ENCODE measurements at places on chromosomes 16 and 17. TPM values are rescaled to one million over a fixed set of nuclear protein-coding genes. Genes with fewer than 3 reads are reported as not detected.

DNA sequence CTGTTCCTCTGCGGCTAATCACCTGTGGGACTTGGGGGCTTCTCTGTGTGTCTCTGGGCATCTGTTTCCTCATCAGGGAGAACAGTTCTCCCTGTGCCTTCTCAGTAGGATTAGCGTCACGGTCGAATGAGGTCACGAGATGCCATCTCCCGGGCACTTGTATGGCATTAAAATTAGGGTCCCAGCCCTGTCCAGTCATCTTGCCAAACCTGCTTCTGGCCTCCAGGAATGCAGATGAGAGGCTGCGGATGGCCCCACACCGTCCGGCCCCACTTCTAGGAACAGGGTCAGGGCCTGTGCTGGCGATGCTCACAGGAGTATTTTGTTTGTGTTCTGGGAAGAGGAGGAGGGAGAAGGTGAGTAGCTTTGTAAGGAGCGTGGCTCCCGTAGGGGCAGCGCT lies 58.5 kb downstream of the OR1D5 start:
- no peak for DNase-seq
- H3K36me3 ChIP-seq = peaks cover 11% of the 10 kb centered on the region
- H3K27ac ChIP-seq = peak overlapping the region; percentile 96
- no peaks in the 10 kb centered on the region for H3K27me3 ChIP-seq

MEFV gene
- 2.2 TPM for total RNA-seq

ULK2 gene
- 18.4 TPM for total RNA-seq

TRAF7 gene
- 16.1 TPM for total RNA-seq

DNA sequence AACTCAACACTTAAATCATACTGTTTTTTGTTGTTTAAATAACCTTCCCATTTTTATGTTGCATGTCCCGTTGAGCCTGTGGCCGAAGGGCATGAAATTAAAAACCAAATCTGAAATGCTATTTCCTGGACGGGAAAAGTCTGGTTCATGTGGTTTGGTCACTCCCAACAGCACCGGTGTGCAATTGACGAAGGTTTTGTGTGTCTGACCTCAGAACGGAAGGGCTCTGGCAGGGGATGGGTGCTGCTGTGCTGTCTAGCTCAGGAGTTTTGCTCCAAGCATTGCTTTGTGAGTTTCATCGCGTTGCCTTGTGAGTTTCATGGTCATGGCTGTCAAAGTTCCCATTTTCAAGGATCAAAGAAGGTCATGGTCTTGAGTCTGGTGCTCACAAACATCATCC lies 363.3 kb downstream of the XYLT1 start:
- H3K4me1 ChIP-seq = no peaks in the 10 kb centered on the region
- H3K27me3 ChIP-seq = no peaks in the 10 kb centered on the region
- no peak overlapping the region for H3K27ac ChIP-seq
- peaks cover 15% of the 10 kb centered on the region for H3K36me3 ChIP-seq
- no peak for DNase-seq

DNA sequence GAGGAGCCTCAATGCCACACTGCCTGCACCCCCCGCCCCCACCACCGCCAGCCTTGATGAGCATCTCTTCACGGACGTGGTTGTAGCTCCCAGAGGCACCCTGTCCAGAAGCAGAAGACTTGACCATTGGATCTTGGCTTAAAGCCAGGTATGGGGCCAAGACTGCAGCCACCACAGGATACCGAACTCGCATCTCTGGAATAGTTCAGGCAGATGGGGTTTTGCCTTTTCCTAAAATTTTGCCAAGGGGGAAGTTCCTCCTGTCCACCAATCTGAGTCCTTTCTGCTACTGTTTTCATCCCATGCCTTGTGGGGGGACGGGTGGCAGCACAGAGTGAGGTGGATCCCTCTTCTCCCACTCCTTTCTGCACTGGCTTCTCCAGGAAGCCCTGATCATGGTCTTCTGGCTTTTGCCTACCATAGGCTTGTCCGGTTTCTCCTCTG lies 939 bp downstream of the CORO6 start:
- no peaks in the 10 kb centered on the region for H3K27me3 ChIP-seq
- peak overlapping the region; percentile 82 for H3K27ac ChIP-seq
- peak overlapping the region; percentile 69 for H3K4me3 ChIP-seq
- no peak for DNase-seq
- peaks cover 65% of the 10 kb centered on the region for H3K4me1 ChIP-seq
- H3K36me3 ChIP-seq = no peaks in the 10 kb centered on the region

DNA sequence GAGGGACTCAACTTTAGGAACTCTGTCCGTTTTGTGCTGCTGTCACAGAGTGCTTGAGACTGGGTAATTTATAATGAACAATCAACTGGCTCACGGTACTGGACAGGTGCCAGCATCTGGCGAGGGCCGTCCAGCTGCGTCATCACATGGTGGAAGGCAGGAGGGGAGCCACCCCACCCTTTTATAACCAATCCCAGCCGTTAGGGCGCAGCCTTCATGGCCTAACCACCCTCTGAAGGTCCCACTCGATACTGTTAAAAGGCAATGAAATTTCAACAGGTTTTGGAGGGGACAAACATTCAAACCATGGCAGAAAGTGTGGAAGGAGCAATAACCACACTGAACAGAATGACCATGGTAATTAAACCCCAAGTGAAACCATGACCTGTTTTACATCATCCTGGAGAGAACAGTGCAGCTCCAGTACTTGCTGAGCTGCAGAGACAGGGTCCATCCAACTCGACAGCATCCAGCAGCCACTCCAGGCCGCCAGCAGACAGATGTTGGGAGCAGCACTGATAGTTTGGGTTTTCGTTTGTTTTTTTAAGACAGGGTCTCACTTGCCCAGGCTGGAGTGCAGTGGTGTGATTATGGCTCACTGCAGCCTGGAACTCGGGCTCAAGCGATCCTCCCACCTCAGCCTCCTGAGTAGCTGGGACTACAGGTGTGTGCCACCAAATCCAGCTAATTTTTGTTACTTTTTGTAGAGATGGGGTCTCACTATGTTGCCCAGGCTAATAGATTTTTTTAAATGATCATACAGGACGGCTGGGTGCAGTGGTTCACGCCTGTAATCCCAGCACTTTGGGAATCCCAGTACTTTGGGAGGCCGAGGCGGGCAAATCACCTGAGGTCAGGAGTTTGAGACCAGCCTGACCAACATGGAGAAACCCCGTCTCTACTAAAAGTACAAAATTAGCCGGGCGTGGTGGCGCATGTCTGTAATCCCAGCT lies 11.0 kb downstream of the CHMP6 start:
- peak; percentile 91 for DNase-seq
- no peaks in the 10 kb centered on the region for H3K4me1 ChIP-seq
- H3K27ac ChIP-seq = no peak overlapping the region

DNA sequence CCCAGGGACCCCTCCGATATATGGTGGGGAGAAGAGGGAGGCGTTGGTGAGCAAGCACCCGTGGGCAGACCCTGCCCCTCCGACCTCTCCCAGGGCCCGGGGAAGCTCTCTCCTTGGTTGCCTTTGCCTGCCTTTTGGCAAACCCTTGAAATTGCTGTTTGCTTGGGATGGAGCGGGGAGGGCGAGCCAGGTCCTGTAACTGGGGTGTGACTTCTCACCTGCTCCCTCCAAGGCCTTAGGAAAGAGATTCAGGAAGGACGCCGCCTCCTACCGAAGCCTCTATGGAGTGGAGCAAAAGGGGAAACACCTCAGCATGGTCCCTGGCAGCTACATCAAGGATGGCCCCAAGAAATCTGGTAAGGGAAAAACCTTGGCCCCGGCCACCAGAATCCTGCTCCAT lies 4.6 kb downstream of the C16orf78 start:
- no peak overlapping the region for H3K4me3 ChIP-seq
- H3K4me1 ChIP-seq = no peaks in the 10 kb centered on the region
- H3K27ac ChIP-seq = no peak overlapping the region
- H3K36me3 ChIP-seq = no peaks in the 10 kb centered on the region
- no peaks in the 10 kb centered on the region for H3K27me3 ChIP-seq

BAHCC1 gene
- 5.8 TPM for total RNA-seq

SRSF2 gene
- 135 TPM for total RNA-seq

SLC13A2 gene
- total RNA-seq = not detected

DNA sequence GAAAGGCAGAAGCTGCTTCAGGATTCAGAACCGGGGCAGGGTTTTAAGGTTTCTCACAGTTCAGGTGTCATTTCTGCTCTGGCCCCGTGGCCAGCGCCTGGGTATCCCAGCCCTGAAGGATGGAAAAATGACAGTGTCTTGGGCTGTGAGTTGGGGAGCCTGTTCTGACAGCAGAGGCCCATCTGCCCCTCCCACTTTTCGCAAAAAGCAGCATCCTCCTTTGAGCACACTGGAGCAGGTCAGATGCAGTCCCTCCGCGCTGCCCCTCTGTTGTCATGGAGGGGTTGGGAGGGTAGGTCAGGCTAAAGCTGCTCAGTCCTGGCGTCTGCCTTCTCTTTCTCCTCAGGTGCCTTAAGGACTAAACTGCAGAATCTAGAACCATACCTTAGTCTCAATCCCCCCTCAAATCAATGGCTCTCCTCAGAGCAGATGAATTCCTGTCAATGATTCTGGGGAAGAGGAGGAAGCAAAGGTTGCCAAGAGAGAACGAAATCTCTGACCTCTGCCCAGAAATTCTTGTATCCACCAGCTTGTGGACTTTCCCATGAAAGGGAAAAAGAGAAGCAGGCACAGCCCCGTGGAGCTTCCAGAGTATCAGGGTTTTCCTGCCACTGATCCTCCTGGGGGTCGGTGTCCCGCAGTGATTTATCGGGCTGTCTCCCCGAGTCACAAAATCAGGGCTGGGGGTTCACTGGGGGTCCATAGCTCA lies 7.3 kb downstream of the NEUROD2 start:
- no peak for DNase-seq
- H3K27ac ChIP-seq = no peak overlapping the region
- no peak overlapping the region for H3K4me3 ChIP-seq
- H3K4me1 ChIP-seq = no peaks in the 10 kb centered on the region
- peaks cover 53% of the 10 kb centered on the region for H3K27me3 ChIP-seq

PDILT gene
- total RNA-seq = not detected

- no peaks in the 10 kb centered on the region for H3K4me1 ChIP-seq
- no peak overlapping the region for H3K4me3 ChIP-seq
- H3K27me3 ChIP-seq = no peaks in the 10 kb centered on the region
- no peaks in the 10 kb centered on the region for H3K36me3 ChIP-seq
- peak overlapping the region; percentile 92 for H3K27ac ChIP-seq
- DNase-seq = no peak
Measured at GRCh38 chr17:78882540-78883088, 20.4 kb downstream of the CEP295NL start.

DNA sequence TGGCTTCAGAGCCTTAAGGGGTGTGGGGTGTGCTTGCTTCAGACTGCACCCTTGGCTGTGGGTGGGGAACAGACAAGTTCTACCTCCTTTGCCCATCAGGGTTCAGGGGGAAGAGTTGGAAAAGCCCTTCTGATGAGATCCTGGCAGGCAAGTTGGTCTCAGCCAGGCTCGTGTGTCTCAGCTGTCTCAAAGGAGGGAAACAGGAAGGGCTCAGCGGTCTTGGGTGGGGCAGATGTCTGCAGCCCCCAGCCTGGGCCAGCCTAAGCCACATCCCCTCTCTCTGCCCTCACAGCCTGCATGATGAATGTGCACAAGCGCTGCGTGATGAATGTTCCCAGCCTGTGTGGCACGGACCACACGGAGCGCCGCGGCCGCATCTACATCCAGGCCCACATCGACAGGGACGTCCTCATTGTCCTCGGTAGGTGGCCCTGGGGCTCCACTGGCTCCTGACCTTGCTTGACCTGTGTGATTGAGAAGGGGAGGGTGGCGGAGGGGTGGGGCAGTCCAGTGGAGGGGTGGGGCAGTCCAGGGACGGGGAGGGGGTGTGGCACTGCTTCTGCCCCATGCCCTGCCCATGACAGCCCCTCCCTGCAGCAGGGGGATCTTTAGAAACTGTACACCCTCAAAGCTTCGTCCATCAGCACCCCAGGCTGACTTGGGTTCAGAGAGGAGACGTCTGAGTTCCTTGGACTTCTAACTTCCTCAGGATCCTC lies 199.5 kb downstream of the PRKCB start:
- no peaks in the 10 kb centered on the region for H3K27me3 ChIP-seq
- H3K36me3 ChIP-seq = no peaks in the 10 kb centered on the region
- H3K4me3 ChIP-seq = no peak overlapping the region
- no peaks in the 10 kb centered on the region for H3K4me1 ChIP-seq

DNA sequence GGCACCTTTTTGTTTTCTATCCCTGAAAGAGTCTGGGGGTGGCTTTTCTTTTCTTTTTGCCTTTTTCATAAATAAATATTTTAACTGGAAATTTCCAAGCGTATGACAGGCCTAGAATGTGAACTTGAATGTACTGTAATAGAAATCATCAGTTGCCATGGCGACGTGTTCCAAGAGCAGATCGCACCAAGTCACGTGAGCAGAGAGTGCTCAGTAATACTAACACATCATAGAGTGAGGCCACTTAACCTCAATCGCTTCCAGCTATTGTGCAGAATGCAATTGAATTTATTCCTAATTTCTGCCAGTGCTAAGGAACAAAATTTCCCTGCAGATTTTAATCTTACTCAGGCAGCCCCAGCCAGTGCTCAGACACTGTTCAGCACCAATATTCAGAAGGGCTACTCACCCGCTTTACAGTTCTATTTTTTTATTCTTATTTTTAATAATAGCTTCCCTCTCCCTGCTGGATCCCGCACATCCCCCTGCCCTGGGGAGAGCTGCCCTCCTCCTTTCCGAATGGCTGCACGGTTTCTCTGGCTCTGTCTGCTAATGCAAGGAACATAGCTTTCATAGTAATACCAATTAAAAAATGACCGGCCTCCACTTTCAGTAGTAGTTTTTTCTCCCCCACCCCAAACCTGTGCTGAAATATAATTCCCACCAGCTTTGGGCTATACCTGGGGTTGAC lies 26.2 kb upstream of the PMFBP1 start:
- no peak overlapping the region for H3K4me3 ChIP-seq
- DNase-seq = peak; percentile 65
- no peak overlapping the region for H3K27ac ChIP-seq
- H3K36me3 ChIP-seq = no peaks in the 10 kb centered on the region
- H3K27me3 ChIP-seq = no peaks in the 10 kb centered on the region

- H3K27ac ChIP-seq = no peak overlapping the region
- H3K36me3 ChIP-seq = no peaks in the 10 kb centered on the region
- no peak for DNase-seq
- H3K27me3 ChIP-seq = peaks cover 14% of the 10 kb centered on the region
Measured at GRCh38 chr17:13601322-13601775, 380 bp downstream of the HS3ST3A1 start.

- peaks cover 9% of the 10 kb centered on the region for H3K36me3 ChIP-seq
- no peak for DNase-seq
- H3K27me3 ChIP-seq = no peaks in the 10 kb centered on the region
- no peak overlapping the region for H3K4me3 ChIP-seq
- peak overlapping the region; percentile 78 for H3K27ac ChIP-seq
Measured at GRCh38 chr17:75475851-75476250, 19.4 kb downstream of the TMEM94 start.

FOXC2 gene
- total RNA-seq = 2.6 TPM

DNA sequence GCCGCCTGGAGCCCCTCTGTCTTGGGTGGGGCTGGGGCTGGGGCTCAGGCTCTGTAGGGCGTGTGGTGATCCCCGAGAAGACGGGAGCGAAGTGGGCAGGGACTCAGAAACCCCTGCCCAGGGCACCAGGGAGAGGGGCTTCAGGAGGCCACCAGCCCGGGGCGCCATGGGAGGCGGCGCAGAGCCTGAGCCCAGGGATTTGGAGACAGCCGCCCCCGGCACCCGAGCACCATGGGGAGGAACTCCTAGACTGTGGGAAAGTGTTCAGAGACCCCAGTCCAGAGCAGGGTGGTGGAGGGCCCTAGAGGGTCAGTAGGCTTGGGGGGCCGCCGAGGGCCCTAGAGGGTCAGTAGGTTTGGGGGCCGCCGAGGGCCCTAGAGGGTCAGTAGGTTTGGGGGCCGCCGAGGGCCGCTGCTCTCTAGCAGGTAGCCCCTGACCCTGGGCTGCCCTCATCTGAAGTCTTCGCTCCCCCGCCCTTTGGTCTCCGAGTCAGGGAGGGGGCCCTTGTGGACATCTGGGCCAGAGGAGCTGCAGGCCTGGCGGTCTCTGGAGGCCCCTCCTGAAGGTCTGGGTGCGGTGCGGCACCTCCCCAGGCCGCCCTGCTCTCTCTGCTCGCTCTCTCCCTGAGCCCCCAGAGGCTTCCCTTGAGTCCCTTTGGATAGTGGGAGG lies 734 bp downstream of the ARHGDIG start:
- H3K4me3 ChIP-seq = peak overlapping the region; percentile 49
- no peak for DNase-seq
- H3K27me3 ChIP-seq = no peaks in the 10 kb centered on the region
- no peak overlapping the region for H3K27ac ChIP-seq

All from right atrium auricular region (tissue), 2 donors.